ENCODE measurements at places on chromosomes 3 and 15.
A peak's percentile ranks its signal among the peaks of the same experiment; 100 is the strongest.

DNA sequence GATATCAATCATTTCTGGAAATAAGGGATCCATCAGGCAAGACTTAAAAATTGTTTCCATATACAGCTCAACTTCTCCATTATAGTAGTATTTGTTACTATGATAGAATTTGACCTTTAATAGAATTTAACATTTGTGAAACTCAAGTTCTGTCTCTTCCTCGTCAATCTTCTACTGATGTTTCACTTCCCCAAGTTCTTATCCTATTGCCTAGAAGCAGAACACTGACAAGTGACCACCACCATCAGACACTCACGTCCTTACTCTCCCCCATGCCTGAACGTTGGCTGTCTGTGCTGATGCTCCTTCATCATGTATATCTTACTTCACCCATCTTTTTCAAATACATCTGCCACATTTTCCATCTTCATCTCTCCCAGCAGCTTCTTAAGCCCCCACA, 26.6 kb upstream of the TAFA4 start:
- DNase-seq, result no peak

DNA sequence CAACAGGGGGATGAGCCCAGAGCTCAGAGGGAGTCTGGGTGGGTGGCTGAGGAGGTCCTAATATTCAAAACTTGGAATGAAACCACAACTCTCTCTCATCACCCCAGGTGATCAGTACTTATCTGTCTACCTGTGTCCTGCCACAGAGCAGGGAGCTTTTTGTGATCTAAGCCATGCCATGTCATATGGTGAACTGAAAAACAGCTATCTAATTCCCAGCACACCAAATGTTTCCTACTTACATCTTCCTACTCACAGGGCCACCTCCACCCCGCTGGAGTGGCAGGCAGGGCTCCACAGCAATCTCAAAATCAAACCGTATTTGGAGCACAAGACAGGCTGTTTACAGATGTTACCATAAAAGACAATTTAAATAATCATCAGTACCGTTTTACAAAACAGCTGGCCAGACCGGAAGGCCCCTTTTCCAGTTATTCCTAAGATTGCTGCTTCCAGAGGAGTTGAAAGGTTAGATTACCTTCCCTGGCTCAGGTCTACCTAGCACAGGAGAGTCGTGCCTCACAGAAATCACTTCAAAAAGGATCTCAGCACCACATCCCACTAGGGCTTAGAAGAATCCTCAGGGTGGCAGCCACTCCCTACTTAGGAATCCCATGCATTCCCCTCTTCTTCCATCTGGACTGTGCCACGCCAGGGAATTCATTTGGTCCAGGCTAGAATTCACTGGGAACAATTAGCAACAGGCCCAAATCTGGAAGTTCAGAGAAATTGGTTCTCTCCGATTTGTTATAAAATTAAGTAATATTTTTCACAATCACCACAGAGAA, 226.6 kb upstream of the IL12A start:
- DNase-seq, result no peak

DNA sequence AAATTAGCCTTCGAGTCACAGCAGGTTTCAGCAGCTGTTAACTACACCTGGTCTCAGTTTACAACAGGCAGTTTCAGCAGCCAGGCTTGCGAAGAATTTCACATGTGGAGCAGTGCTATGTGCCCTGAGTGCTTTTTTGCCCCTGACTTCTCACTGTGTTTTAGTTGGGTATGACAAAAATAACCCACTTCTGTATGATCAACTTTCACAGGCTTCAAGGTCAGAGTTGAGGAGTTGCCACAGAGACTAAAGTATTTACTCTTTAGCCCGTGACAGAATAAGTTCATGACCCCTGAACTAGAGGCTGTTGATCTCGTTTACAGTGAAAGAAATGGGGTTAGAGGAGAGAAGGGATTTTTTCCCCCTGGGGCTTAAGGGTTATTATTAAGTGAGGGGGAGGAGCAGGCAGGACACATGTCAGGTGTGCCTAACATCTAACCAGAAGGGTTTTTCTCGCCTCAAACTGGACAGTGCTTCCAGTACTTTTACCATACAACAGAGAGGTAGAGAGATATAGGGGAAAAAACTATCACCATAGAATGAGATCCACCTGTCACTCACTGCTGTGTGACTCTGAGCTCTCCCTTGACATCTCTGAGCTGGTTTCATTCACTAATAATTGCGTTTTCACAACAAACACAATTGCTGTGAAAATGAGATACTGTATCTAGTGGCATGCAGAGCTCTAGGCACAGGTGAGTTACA, 14.0 kb upstream of the TOPBP1 start:
- DNase-seq, result no peak

GRCh38 chr3:101857301-101857741, 8.0 kb downstream of the NFKBIZ start:
- no peak for DNase-seq

DNA sequence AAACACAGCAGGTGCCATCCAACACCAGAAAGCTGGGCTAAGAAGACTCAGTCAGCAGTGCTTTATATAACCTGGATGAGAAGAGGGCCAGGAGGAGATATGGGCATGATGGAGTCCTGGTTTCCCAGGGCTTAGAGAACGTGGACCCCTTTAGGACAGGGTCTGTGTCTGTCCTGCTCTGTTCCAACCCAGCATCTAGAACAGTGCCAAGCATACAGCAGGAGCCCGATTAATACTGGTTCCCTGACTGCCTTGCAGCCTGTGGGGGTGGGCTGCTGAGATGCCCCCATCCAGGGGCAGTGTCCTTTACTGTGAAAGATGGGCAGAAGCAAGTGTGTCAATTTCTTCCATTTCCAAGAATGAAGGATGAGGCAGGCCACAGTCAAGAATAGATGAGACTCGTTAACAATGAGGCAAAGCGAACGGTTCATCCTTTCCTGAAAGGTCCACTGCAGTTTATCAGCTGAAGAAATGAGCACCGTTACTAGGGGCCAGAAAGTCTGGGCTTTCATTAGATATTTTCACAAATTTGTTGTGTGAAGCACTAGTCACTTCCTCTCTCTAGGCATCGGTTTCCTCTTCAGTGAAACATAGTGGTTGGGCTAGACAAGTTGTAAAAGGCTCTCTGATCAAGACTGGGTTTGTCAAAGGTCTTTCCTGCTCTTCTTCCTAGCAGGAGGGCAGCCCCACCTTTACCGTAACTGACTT, 72.0 kb upstream of the HERC1 start:
- peak; percentile 18 for DNase-seq

- no peak for DNase-seq
Observed at GRCh38 chr15:36591536-36592411, 12.3 kb downstream of the CDIN1 start.

GRCh38 chr15:100254285-100254684, 87.5 kb downstream of the ADAMTS17 start:
- no peak for DNase-seq

DNA sequence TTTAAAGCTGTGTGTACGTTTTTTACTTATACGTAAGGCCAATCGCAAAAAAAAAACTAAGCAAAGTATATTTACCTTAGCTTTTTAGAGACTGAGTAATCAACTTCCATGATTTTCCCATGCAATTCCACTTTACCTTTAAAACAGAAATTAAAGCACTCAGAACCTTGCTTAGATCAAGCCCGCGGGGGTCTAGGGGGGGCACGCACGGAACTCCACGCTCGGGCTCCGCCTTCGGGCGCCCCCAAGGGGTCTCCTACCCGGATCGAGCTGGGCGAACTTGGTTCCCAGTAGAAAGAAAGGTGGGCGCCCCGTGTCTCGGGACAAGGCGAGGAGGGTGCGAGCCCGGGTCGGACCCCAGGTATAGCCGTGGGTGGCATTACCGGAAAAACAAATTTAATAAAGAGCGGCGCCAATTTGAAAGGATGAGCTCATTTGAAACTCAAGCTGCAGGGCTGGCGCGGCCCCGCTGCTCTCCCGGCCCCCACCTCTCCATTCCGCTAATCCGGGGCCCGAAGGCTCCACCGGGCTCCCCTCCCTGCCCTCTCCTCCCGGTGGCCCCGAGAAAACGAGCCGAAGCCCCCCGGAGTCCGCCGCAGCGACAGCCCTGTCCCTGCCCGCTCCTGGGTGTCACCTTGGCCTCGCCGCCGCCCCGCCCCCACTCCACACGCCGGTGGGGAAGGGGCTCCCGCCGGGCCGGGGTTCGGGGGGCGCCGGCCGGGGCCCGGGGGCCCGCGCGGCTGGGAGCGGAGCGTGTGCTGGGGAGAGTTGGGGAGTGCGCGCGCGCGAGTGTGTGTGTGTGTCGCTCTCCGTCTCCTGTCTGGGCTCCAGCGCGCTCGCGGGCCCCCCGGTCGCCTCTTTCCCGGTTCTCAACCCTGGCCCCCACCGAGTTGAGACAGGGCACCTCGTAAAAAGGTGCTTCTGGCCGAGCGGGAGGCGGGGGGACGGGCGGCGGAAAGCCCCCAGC, 1.5 kb downstream of the IGF2BP2 start:
- DNase-seq, result peak; percentile 61

- peak; percentile 9 for DNase-seq
Observed at GRCh38 chr3:110711851-110712516, 359.6 kb upstream of the NECTIN3 start.

DNA sequence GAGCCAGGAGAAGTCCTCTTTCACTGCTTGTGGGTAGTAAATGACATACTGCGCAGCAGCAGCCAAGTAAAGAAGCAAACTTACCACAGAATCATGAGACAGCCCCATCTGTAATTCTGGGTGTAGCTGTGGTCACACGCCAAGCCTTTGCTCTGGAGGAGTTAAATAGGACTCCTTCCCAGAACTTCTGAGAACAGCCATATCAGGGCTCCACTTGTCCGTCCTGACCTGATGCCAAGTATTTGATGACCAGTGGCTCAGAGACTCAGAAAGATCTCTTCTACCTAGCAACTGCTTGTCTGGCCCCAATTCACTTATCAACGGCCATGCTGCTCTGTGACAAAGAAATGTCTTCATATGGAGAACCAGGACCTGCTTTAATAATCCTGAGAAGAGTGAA, 20.6 kb upstream of the GOLIM4 start:
- no peak for DNase-seq

- DNase-seq, result no peak
Observed at GRCh38 chr3:65173841-65174240, 486.0 kb upstream of the ADAMTS9 start.

All from A673 (cell line).